ENCODE measurements at places on chromosomes 12 and 14.
A peak's percentile ranks its signal among the peaks of the same experiment; 100 is the strongest.

GRCh38 chr12:38389614-38390013 lies 73.0 kb downstream of the ALG10B start:
- no peak for DNase-seq

DNA sequence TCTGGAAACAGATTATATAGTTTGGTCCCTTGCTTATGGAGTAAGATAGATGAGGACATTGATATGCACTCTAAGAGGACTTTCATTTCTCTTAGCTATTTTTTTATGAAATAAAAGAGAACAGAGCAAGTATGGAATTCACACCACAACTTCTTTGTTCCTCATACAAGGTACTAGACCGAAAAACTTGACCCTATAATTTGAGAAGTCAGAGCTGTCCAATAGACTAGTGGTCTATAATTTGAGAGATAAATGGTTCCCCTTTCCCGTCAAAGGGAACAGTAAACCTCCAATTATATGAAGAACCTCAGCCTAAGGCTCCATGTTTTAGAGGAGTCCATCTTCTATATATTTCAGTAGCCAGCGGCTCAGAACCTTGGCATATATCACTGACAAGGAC lies 58.5 kb upstream of the HIF1A start:
- DNase-seq = no peak

DNA sequence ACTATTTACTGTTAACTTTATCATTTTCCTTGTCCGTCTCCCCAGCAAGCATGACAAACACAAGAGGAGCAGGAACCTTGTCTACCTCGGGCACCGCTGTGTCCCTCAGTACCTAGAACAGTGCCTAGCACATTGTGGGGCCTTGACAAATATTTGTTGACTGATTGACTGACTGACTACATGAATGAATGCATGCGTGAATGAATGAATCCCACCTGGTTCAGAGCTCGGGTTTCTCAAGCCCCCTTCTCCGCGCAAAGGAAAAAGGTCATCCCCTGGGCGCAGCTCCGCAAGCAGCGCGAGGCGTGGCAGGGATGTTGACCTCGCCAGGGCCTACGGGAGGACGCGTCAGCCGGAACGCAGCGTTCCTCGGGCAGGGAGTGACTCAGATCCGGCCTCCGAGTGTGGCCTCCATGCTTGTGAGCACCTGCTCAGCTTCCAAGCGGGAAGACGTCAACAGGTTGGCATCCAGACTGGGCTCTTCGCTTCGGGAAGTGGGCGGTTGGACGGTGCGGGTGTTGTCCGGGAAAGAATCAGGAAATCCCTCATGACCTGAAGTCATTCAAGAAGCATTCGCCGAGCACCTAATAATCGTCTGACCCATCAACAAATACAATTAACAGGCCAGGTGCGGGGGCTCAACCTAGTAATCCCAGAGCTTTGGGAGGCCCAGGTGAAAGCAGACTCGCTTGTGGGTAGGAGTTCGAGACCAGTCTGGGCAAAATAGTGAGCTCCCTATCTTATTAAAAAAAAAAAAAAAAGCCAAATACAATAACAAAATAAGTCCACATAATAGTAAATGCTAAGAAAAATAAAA lies 13.9 kb upstream of the UBC start:
- DNase-seq = no peak

GRCh38 chr14:93316716-93317115 lies 16.1 kb downstream of the BTBD7 start:
- no peak for DNase-seq

DNA sequence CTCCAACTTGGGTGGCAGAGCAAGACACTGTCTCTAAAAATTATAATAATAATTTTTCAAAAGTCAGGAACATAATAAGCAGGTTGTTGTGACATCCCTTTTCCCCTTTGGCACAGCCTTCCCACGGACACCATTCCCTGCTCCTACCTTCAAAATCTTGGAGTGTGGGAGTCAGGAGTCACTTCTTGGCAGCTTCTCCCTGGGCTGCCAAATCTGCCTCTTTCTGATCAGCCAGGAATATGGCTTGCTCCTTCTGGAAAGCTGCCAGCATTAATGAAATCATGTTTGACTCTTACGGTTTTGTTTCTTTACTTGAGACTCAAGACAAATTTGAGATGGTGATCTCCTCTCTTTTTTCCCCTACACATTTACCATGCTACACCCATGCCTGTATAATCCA lies 391.4 kb upstream of the SYT1 start:
- no peak for DNase-seq

DNA sequence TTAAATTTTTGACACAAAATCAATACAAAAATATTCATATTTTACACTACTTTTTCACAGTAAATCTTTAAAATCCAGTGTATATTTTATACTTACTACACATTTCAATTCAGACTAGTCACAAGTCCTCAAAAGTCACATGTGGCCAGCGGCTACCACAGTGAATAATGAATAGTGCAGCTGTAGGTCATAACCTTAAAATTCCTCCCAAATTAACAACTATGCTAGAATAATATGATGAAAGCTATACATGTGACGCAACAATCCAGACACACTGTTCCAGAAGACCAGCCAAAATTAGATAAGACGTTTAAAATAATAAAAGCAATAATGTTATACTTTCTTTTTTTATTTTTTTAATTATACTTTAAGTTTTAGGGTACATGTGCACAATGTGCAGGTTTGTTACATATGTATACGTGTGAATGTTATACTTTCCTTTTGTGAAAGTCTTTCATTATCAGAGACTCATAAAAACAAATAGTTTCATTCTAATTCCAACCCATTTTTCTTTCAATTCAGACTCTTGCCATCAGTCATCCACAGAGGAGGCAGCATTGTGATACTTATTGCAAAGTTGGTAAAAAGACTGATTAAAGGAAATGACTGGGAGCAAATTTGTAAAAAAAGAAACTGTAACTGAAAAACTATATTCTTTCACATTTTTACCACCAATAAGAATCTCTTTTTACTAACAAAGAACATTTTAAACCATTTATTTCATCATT lies 67.0 kb downstream of the C2CD5 start:
- DNase-seq = no peak

GRCh38 chr14:100571837-100572236 lies 15.4 kb downstream of the BEGAIN start:
- DNase-seq = no peak

- no peak for DNase-seq
Measured at GRCh38 chr14:76957224-76957891, 71.2 kb downstream of the IRF2BPL start.

DNA sequence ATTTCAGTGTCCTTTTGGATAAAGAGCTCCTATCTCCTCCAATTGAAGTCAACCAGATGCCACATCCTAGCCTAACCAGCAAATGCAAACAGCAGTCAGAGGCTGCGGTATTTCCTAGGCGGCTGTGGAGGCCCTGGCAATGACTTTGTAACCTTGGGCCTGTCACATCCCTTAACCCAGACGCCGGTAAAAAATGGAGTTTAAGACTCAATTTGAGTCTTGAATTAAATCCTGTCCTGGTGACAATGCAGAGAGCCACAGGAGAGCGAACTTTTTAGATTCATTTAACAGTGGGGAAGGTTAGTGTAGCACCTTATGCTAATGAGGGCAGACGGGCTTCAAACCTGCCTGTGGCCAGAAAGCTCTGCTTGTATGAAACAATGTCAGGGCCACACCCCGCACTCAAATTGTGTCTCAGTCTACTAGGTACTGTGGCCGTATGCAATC lies 1.3 kb downstream of the C12orf75 start:
- DNase-seq = no peak

- DNase-seq = no peak
Measured at GRCh38 chr14:104799244-104800014, 1.5 kb upstream of the ZBTB42 start.

- DNase-seq = peak; percentile 45
Measured at GRCh38 chr14:50830044-50830931, 674 bp downstream of the NIN start.

DNA sequence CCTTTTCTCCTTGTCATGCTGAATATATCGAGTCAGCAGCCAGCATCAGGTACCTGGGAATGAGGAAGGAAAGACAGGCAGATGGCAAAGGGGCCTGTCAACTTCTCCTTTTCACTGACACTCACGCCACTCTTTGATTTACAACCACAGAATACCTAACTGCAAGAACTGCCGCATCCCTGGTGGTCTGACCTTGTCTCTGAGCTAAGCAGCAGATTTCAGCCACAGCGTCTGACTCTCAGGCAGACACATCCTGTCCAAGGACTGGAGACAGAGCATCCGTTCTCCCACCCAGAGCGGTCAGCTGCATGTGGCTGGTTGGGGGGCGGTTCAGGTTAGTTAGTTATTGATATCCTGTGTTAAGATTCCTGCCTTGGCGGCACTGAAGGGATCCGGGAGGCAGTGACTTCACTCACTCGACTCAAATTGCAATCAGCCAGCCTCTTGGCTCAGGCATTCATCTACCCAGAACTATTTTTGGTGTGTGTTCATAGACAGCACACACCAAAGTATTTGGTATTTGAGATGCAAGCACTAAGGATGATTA lies 11.2 kb upstream of the MAP1LC3B2 start:
- DNase-seq = no peak

DNA sequence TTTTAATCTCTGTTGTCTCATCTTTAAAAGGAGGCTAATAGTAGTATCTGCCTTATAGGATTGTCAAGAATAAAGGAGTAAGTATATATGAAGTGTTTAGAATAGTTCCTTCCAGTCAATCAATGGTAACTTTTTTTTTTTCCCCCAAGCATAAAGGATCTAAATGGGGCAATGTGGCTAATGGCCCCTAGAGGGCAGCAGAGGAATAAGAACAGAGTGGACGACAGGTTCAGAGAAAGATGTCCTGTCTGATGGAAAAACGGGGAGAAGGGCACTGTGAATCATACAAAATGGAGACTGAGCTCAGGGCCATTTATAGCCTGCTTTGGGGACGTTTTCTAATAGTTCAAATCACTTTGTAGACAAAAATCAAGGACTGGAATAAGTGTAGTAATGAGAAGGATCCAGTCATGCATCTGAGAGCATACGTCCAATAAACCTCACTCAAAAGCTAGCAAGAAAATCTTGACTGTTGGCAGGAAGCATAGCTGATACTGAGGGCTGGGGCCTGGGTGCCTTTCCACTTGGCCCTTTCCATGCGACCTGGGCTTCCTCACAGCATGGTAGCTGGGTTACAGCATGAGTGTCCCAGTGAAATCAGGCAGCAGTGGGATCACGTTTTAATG lies 51.3 kb downstream of the IFNG-AS1 start:
- DNase-seq = peak; percentile 58

DNA sequence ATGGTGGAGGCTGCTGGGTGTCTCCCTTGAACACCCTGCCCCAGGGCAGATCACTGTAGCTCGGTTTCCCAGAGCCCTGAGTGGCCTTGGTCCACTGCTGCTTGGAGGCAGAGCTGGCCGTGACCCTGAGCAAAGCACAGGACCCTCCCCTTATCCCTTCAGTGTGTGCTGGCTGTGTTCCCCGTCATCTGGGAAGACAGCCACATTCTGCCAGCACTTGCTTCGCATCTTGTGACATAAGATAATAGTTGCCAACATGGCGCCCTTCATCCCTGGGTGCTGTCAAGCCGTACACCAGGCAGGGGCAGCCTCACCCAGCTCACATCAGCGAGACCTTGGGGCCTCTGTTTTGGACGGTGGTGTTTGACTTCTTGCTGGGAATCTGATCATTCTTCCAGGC lies 12.1 kb upstream of the ALDH2 start:
- DNase-seq = no peak

- no peak for DNase-seq
Measured at GRCh38 chr14:104593710-104594136, 10.8 kb downstream of the TMEM179 start.

DNA sequence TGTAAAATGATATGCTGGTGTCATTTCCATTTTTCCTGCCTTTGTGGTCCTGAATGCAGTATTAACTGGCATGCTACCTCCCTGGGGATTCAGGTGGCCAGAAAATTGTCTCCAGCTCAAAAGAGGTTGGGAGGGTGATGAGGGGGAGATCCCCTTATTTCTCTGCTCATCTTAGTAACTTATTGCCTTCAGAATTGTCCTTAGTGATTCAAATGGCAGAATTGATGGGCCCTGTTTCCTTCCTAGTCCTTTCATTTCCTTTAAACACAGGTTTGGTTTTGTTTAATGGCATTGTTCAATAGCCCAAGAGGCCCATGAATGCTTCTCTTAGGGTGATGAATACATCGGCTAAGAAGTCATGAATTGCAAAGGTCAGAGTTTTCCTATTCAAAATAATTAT lies 207.0 kb downstream of the SLC41A2 start:
- no peak for DNase-seq

DNA sequence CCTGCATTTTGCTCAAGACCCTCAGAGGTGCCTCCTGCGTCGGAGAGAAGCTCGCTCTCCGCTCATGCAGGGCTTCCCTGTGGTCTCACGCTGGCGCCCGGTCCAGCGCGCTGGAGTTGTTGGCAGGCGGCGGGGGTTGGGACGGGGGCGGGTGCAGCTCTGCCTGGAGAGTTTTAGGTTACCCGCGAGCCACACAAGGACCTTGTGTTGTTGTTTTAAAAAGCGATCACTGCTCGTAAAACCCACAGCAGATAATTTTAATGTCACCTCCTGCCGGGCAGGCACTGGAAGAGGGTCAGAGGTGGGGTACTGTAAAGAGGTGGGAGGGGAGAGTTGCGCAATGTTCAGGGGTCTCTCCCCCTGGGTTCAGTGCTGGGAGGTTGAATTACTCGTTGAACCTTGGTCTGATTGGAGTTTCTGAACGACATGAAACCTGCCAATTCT lies 850 bp downstream of the SMOC1 start:
- no peak for DNase-seq

DNA sequence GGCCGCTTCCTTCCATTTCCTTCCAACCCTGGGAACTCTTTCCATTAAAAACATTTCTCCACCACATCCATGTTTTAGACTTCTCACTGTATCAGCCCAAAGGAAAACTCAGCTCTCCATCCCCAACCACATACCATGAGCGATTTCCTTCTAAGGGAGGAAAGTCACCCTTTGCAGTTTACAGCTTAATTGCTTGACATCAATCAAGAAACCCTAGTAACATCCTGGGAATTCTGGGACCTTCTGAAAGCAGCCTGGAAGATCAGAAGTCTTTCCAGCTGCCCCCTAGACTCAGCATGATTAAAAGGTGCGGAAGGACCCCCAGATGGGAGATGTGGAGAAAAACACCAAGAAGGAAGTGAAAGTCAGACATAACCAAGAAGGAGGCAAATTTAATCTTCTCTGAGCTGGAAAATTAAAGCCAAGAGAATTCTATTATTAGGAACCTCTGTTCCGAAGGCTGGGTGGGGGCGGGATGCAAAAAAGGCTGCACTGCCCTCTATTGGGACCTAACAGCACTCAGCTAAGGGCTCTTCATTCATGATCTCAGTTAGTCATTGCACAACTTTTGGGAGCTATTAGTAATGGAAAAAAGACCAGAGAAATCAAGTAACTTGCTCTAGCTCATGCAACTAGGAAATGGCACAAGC lies 73.3 kb upstream of the PLXNC1 start:
- no peak for DNase-seq

- DNase-seq = no peak
Measured at GRCh38 chr12:116227811-116228210, 49.7 kb downstream of the MED13L start.

- no peak for DNase-seq
Measured at GRCh38 chr12:48185181-48185919, 1.9 kb downstream of the CCDC184 start.

All from stimulated activated CD4-positive, alpha-beta T cell treated with anti-CD3 and anti-CD28 coated beads, Interleukin-12 subunit alpha, Interleukin-12 subunit beta, amount 100 ng/mL, for 48 hours (primary cell).